ENCODE measurements at places on chromosomes 4 and X.

DNA sequence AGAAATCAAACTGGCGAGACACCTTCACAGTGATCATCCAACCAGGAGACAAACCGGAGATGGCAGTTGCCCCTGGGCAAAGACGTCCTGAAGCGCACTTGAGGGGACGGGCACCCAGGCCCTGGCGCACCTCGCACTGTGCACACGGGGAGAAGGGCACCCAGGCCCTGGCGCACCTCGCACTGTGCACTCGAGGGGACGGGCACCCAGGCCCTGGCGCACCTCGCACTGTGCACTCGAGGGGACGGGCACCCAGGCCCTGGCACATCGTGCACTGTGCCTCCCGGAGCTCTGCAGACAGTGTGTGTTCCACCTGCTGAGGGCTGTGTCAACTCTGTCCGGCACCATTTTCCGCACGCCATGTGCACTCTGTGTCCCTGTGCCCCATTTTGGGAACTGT, 34.6 kb upstream of the CPLX1 start:
- DNase-seq = no peak

- DNase-seq = no peak
These were observed 54.6 kb downstream of the ARAP2 start for GRCh38 chr4:36189511-36190226.

DNA sequence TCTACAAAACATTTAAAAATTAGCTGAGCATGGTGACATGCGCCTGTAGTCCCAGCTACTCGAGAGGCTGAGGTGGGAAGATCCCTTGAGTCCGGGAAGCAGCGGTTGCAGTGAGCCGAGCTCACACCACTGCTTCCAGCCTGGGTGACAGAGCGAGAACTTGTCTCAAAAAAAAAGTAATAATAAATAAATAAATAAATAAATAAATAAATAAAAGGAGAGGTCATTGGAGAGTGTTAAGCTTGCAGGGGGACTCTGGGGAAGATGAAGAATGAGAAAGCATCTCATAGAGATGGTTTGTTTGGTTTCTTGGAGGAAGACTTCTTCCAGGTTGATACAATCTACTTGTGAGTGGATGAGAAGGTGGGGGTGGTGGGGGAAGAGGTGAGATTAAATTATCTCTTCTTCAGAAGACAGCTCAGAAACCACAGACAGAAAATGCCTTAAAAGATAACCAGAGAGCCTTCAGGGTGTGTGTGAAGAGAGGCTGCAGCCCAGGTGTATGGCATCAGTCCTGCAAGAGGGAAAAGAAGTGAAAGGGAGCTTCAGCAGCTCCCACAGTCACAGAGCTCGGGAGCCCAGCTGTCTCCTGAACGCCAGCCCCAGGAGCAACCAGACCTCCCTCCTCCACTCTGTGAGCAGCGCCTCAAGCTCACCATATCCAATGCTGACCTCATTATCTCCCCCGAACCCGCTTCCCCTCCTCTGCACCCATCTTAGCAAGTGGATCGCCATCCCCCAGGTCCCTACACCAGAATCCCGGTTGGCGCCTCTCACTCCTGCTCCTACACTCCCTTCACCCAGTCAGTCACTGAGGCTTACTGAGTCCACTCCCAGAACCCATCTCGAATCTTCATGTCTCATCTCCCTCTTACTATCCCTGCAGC, 48.2 kb downstream of the RBM47 start:
- DNase-seq = no peak

DNA sequence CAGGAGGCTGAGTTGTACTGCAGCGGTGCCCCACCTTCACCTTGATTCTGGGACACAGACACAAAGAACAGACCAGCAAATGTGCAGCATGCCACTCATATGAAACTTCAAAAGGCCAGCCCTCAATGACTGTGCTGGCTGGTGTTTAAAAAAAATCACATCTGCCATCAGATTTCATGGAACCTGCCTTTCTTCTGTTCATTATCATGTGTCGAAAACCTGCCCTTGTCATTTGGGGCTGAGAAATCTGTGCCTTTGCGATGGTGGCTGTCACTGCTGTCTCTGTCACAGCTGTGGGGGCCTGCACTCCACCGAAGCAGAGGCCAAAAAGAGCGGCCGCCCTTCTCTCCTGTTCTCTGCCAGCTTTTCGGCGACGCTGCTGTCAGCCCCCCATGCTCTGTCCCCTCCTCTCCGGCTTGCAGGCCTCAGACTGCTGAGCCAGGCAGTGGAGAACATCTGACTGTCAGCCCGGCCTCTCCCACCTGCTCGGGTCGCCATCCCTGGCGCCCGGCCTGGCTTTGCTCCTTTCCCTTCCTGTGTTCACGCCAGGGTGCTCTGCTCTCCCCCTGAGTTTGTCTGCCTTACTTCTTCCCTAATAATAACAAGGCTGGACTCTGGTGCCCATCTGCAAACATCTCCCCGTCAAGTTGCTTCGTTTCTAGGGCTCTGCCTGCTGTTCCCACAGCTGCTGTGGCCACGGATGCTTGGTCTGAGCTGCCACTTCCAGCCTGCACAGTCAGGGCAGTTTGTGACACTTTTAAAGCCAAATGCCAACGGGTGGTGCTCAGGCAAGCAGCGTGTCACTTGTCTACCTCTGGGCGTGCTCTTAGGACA, 355.2 kb downstream of the UNC5C start:
- DNase-seq = no peak

GRCh38 chrX:72621625-72622485, 49.2 kb upstream of the HDAC8 start:
- no peak for DNase-seq

All from activated T-cell treated with anti-CD3 and anti-CD28 coated beads, Interleukin-2, amount 50 U/mL, for 1 hour (primary cell).